CD4-positive, CD25-positive, alpha-beta regulatory T cell (primary cell): ENCODE measurements at places on chromosomes 12 and 14.

- no peak for DNase-seq
These were observed 227.2 kb downstream of the DACT1 start for GRCh38 chr14:58864751-58865513.

DNA sequence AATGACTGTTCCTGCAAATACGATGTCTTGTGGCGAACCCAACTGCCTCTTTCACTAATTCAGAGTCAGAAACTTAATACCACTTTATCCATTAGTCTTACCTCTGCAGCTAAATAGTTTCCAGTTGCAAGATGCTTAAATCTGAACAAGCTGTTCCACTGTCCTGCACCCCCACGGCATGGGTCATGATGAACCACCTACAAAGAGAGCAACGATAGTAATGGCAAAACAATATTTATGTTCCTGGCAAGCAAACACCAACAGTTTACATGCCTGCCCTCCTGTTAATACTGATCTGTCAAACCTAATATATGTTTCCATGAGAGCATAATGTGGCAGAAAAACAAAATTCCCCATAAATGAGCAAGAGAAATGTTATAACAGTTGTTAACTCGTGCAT, 121.9 kb downstream of the ITPR2 start:
- no peak for DNase-seq

GRCh38 chr12:100156731-100157426, 14.2 kb upstream of the BLTP3B start:
- DNase-seq = no peak

- peak; percentile 83 for DNase-seq
These were observed 525 bp upstream of the GPR68 start for GRCh38 chr14:91245029-91245428.

- DNase-seq = no peak
These were observed 4.9 kb upstream of the RNASE1 start for GRCh38 chr14:20807304-20808161.

DNA sequence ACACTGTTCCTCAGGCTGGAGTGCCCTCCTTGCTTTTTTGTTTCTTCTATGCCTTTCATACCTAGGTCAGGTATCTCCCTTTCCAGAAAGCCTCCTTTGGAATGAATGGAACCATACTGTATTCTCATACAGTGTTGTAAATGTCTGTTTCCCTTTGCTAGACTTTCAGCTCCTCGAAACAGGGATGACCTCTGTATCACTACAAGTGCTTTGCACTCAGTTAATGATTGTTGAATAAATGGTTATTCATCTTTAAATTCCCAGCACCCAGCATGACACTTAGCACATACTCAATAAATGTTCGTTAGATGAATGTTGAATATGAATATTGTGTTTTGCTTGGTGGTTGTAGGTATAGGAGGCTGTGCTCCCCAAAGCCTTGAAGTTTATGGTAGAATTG, 5.9 kb upstream of the TULP3 start:
- DNase-seq = no peak

- no peak for DNase-seq
These were observed 42.1 kb downstream of the GRIP1 start for GRCh38 chr12:66636771-66637170.

- DNase-seq = no peak
These were observed 59.2 kb downstream of the RASSF8 start for GRCh38 chr12:26017484-26018211.

DNA sequence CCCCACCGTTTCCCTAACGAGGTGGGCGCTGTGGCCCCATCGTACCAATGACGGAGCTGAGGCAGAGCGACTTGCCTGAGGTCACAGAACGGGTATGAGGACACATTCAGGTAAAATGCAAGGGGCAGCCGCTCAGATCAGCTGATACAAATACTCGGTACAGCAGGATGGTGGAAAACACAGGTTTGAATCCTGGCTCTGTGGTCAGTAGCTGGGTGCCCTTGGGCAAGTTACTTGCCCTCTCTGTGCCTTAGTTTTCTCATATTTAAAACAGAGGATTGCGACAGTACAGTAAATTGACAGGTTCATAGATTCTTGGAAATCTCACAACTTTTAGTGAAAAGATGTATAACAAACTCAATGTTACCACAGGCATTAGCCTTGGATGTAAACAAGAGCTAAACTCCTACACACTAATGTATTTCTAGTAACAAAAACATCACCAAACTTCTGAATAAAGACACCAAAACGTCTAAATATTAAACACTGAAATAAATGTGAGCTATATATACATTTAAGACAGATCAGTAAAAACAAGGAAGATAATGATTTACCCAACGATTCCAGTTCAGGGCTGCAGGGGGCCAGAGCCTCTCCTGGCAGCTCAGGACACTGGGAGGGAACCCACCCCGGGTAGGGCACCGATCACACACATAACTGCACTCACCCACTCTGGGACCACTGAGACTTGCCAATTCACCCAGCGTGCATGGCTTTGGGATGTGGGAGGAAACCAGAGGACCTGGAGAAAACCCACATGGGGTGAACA, 128.4 kb downstream of the RBM19 start:
- no peak for DNase-seq

GRCh38 chr12:113867258-113867657, 98.9 kb downstream of the RBM19 start:
- no peak for DNase-seq

- no peak for DNase-seq
These were observed 263.5 kb upstream of the USP15 start for GRCh38 chr12:61996717-61997116.

GRCh38 chr12:6839482-6840201, 1.1 kb upstream of the GNB3 start:
- DNase-seq = no peak

DNA sequence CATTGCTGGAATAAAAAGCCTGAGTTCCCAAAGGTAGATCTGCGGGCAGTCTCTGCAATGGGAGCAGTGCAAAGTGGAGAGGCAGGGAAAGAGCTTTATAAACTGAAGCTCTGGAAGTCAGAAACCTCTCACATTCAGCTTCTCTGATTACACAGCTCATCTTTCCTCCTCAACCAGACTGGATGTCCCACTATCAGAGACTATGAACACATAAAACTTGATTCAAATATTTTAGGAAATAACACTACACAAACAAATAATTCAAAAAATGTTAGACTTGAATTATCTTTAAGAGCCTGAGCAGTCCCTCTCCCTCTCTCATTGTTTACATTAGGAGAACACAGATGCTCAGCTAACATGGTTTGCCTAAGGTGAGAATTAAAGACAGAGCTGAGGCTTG, 72.9 kb downstream of the DENND5B start:
- no peak for DNase-seq

GRCh38 chr12:132153501-132154340, 9.5 kb downstream of the NOC4L start:
- peak; percentile 75 for DNase-seq

GRCh38 chr12:121799842-121800693, 3.7 kb upstream of the SETD1B start:
- peak; percentile 67 for DNase-seq

DNA sequence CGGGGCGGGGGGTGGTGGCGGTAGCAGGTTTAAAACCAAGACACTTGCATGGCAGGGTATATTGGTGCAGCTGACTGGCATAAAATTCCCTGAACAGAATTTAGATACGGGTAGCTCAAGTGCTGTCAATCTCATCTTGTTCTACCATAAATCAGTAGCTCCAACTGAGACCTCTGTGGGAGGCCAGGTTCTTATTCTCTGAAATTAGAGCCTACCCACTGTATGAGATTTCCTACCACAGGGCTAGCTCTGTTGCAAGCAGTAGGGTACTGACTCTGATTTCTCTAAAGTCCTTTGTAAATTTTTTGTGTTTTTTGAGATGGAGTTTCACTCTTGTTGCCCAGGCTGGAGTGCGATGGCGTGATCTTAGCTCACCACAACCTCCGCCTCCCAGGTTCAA, 3.3 kb upstream of the RPLP0 start:
- DNase-seq = no peak

DNA sequence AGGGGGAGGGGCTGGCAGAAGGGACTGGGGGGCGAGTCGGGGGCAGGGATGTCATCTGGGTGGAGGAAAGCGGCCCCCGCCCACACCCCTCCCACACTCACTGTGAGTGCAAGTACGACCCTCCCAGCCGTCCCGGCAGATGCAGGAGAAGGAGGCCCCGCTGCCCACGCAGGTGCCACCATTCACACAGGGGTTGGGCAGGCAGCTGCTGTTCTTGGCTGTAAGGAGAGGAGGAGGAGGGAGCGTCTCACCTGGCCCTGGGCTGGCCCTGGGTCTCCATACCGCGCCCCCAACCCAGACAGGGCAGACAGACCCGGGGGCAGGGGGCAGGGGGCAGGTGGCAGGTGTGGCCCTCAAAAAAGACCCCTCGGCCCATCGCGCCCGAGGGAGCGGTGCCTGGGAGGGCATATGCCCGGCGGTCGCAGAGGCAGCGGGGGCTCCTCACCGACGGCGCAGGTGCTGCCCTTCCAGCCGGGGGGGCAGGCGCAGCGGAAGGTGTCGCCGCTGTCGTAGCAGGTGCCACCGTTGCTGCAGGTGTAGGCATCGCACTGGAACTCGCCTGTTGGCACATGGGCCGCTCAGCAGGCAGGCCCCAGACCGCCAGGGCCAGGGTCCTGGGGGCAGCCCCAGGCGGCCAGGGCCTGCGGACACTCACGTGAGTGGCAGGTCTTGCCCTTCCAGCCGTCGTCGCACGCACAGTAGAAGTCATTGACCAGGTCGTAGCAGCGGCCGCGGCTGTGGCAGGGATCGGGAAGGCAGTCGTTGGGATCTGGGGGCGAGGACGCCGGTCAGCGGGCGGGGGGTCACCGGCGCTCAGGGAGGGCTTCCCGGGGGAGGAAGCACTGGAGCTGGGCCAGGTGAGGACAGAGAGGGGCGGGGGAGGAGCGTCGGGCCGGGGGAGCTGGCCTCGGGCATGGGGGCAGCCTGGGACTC, 20.6 kb downstream of the JAG2 start:
- DNase-seq = no peak

DNA sequence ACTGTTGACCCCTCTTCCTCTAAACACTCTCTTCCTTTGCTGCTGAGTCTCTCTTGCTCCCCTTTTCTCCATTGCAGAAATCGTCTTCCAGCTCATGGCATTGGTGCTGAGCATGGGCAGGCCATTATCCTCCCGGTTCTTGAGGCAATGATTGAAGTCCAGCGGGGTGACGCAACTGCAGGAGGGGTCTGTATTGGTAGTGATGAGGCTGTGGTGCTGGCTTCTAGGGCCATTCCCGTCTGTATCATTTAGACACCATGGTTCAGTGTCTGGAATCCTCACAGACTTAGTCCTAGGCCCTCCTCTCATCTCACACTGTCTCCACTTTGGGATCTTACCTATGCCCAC, 720 bp upstream of the SLC22A17 start:
- DNase-seq = no peak

DNA sequence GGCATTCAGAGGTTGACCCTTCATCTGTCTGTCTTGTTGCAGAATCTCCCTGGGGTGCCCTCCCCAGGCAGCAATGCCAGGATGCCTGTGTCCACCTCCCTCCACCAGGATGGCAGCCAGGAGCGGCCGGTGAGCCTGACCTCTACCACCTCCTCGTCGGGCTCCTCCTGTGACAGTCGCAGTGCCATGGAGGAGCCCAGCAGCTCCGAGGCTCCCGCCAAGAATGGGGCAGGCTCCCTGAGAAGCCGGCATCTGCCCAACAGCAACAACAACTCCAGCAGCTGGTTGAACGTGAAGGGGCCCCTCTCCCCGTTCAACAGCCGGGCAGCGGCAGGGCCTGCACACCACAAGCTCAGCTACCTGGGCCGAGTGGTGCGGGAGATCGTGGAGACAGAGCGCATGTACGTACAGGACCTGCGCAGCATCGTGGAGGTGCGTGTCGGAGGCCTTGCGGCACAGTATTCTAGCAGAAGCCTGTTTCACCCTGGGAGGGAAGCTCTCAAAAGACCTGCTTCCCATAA, 23.4 kb downstream of the PLEKHG3 start:
- no peak for DNase-seq

DNA sequence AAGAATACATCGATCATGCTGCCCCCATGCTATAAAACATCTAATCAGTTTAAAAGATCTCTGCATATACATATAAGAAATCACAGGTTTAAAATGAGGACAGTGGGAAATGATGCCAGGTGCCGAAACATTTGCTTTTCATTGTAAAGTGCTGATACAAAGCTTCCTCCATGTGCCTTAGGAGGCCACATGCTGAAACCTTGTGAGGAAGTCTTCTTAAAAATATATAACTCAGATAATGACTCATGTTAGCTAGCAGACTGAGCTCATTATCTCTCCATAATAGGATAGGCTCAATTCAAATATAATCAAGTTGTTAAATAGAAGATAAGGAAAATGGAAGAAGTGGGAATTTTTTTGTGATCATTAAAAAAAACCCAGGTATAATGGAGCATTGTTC, 65.9 kb downstream of the RFX4 start:
- DNase-seq = no peak

- peak; percentile 17 for DNase-seq
These were observed 799 bp downstream of the SLC38A6 start for GRCh38 chr14:60981633-60982455.

DNA sequence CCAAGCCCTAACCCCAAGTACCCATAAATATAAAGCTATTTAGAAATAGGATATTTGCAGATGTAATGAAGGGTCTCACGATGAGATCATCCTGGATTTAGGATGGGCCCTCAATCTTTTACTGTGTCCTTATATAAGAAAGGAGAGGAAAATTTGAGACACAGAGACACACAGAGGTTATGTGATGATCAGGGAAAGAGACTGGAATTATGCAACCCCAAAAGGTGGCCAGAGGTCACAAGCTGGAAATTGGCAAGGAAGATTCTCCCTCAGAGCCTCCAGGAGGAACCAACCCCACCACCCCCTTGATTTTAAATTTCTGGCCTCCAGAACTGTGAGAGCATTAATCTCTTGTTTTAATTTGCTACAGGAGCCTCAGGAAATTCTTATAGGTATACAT, 334.9 kb upstream of the PRICKLE1 start:
- no peak for DNase-seq
